ENCODE measurements at places on chromosomes 1 and 21.

DNA sequence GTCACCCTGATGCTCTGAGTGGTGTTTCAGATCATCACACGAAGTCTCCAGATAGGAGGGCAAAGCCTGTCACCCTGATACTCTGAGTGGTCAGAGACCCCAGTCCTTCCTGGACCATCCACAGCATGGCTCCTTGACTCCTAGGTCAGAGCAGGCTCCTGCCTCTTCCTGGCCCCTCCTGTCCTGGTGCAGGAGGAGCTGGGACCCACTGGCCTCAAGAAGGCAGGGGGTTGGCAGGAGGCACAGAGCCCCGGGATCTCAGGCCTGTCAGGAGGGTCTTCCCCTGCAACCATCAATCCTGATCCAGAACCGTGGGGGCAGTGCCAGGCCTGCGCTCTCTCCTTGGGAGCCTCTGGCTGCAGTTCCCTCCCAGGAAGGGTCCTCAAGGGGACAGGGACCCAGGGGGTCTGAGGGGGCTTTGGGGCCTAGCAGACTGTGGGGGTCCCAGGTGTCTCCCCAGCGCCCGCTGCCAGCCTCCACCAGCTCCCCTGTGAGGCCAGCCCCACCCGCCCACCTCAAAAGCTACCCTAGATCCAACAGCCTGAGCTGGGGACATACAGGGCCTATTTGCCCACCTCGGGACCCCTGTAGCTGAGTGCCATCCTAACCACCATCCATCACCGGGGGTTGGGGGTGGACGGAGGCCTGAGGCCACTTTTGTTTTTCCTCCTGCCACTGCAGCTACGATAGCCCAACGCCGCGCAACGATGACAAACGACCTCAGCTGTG, 27.5 kb downstream of the COL6A1 start:
- DNase-seq: peak; percentile 49

DNA sequence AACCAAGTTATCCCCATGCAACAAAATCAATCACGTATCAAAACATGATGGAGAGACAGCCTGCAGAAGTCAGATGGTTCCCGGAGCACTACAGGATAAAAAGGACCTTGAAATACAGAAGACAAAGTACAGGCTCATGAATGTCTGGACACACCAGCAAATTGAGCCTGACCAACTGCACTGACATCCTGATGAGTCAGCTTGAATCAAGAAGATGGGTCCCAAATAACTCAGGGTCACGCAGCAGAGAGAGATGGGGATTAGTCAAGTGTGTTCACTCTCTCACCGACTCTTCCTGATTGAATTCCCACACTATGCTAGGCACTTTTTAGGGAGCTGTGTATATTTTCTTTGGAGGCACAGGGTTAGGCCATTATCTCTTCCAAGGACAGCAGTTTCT, 71.1 kb upstream of the DIRAS3 start:
- DNase-seq: no peak

GRCh38 chr21:46307625-46308024, 16.0 kb downstream of the C21orf58 start:
- DNase-seq: no peak

DNA sequence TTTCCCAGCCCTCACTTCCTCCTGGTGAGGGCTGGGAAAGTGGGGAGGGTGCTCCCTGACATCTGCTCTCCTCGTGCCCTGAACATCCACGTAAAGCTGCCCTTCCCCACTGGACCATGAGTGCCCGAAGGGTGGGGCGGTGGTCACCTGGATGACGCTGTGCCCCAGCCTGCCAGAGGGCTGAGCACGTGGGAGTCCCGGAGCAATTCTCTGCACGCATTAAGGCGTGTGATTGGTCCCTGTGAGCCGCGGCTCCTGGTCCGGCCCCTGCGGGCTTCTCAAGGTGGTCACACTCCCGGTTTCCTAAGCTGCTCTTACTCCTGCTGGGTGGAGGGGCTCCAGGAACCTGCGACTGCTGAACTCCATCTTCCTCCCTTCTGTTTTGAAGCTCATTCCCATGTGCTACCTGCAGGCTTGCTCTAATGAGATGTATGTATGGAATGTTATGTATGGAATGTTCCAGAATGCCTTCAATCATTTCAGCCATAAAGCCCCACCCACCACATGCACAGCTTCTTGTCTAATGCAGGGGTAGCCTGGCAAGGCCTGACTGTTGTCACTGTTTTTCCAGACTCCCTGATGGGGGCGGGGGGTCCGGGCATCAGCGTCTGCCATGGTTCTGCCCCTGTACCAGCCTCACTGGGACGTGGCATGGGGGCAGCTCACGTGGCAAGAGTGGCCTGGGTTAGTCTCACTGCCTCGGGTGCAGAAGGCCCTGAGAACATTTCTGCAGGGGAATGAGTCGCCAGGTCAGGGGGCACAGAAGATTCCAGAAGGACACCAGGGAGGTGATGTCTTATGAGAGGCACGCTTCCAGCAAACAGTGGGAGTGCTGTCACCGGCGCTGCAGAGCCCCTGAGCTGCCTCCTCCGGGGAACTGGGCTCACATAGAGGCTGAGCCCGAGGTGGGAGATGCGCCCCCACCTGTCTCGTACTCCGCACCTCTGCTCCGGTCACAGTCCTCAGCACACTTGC, 19.4 kb downstream of the KRTAP10-1 start:
- peak; percentile 53 for DNase-seq

- no peak for DNase-seq
These were observed 16.8 kb upstream of the INTS3 start for GRCh38 chr1:153711026-153711425.

DNA sequence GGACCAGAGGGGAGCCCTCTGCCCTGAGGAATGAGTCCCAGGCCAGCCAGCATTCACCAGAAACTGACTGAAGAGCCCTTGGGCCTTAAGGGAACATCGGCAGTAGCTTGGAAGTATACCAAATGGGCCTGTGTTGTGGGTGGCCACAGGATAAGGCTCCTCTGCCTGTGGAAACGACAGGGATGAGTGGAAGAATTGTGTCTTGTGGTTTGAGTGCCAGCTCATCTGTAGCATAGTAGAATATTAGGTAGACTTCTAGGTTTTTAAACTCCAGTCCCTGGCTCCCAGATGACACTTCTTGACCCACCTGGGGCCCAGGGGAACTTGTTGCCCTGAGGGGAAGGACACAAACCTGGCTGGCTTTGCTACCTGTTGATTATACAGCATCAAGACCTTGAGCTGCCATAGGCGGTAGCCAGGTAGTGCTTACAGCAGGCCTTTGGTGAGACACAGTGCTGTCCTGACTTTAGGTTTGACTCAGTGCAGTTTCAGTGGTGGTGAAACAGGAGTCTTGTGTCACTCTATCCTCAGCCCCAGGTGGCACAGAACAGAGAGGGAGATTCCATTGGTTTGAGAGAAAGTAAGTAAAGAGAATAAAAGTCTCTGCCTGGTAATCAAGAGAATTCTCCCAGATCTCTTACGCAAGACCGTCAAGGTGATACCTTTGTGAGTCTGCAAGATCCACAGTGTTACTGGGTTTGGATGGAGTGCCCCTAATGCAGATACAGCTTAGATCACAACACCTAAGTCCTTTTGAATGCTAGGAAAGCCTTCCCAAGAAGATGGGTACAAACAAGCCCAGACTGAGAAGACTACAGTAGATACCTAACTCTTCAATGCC, 50.2 kb downstream of the RABGAP1L start:
- no peak for DNase-seq

GRCh38 chr1:206798384-206798996, 26.2 kb upstream of the IL10 start:
- no peak for DNase-seq

DNA sequence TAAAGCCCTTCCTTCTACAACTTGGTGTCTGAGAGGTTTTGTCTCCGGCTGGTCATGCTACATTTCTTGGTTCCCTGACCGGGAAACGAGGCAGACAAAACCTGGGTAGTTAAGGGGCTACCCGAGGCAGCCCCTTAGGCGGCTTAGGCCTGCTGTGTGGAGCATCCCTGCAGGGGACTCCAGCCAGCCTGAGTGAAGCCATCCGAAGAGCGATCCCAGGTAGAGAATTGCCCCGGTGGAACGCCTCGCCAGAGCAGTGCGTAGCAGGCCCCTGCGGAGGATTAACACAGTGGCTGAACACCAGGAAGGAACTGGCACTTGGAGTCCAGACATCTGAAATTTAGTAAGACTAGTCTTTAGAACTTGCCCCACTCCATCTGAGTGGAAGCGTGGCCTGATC, 21.2 kb upstream of the MYOCOS start:
- DNase-seq: no peak

DNA sequence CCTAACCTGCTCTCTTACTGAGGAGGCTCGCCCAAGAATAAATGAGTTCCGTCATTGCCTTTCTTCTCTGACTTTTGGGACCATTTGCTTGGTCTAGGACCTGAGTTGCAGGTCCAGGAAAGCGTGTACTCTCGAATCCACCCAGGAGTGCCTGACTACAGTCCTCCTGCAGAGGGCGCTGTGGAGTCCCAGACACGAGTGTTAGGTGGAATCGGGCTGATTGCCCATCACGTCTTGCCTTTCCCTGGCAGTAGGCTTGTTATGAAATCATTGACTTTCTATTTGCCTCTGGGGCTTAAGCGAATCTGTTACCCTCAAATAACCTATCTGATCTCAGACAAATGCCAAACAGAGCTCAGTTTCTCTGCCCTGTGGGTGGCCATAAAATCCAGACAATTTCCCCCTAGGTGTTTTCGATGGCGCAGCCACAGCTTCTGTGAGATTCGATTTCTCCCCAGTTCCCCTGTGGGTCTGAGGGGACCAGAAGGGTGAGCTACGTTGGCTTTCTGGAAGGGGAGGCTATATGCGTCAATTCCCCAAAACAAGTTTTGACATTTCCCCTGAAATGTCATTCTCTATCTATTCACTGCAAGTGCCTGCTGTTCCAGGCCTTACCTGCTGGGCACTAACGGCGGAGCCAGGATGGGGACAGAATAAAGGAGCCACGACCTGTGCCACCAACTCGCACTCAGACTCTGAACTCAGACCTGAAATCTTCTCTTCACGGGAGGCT, at the start of gene IL20:
TSS of gene IL20 (plus strand) at position 685 of the 733 bp plus-strand sequence. CDS start 230 bp downstream, outside the sequence.
- DNase-seq: peak; percentile 80

DNA sequence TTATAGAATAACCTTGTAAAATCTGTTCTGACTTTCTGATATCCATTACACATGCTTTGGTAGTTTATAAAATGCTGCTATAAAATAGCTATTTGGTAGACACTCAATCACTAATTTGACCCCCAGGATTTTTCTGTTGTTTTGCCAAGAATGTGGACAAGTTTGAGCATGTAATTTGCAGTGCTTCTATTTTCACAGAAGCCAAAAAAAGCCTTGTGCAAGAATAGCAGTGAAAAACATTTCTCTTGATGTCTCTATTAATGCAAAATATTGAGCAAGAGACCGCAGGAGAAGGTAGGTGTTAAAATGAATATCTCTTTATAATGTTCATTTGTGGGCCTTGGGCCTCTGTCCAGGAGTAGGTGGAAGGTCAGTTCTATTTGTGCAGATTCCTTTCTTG, 22.5 kb downstream of the MAP3K7CL start:
- no peak for DNase-seq

DNA sequence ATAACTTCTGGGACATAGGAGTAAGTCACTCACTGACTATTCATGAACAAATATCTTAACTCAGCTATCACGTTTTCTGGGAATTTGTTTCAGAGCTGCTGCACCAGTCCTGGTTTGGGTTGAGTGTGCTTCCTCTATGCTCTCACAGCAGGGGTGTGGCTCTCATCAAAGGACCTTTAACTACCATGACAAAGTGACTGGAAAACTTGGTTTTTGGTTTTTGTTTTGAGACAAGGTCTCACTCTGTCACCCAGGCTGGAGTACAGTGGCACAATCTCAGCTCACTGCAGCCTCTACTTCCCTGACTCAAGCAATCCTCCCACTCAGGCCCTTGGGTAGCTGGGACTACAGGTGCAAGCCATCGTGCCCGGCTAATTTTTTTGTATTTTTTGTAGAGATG, 4.1 kb downstream of the ILDR2 start:
- no peak for DNase-seq

DNA sequence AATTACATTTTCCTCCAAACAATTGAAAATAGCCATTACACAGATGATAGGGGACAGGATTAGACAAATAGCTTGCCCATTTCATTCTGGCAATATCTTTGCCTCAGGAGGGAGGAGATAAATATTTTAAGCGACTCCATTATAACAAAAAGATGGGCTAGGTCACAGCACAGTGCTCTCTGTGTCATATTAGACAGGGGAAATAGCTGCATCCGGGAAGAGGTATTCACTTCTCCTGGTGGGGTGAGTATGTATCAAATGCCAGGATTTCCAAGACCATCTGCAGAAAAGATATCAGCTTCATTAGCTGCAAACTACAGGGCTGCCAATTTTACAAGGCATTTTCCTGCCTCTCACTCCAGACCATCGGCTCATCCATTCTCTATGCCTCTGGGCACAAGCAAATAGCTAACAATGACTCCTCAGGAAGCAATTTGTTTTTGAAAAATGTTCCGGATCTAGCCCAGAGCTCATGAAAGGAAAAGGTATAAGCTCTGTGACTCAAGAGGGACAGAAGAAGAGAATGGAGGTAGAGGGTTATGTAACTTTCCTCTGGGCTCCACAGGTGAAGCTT, 41.9 kb upstream of the ANGPTL7 start:
- DNase-seq: no peak

GRCh38 chr1:222042120-222042519, 300.2 kb upstream of the DUSP10 start:
- DNase-seq: no peak

DNA sequence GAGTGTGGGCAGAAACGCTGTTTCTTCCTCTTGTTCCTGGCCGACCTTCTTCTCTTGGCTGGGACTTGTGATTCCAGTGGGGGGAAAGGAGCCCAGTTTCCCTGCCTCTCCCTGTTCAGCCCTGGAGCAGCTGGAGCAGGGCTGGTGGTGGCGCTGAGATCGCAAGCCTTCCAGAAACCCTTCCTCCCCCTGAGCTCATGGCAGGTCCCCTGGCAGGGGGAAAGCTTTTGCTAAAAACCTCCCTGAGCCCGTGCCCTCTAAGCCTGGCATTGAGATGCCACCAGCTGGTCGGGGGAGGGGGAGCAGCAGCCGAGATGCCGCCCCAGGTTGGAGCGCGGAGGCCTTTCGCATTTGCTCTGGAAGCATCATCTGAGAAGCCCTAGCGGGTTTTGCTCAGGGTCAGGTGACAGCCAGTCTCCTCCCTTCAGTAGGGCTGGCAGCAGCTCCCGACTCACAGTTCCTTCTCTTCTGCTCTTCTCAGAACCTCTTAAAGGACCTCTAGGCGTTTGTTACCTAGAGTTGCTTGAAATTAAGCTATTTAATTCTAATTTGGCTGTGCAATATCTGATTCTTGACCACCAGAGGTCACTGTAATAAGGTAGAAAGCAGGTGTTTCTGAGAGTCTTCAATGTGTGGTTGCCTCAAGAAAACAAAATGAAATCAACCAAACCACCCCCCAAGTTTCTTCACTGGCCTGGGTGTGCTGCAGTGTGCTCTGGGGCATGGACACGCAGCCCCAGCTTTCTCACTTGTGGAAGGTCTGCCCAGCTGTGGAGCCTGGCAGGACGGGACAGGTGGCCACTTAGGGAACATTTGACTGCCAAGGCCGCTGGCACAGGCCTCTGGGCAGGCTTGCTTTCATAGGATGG, 257.3 kb downstream of the CAMTA1 start:
- peak; percentile 45 for DNase-seq

- DNase-seq: no peak
These were observed 46.6 kb downstream of the ZBTB17 start for GRCh38 chr1:15928971-15929965.

- DNase-seq: no peak
These were observed 86.2 kb downstream of the CD247 start for GRCh38 chr1:167431909-167432650.
